ENCODE measurements at places on chromosomes 5 and 9.
A peak's percentile ranks its signal among the peaks of the same experiment; 100 is the strongest.

- DNase-seq: no peak
Measured at GRCh38 chr5:17282283-17283120, 65.1 kb downstream of the BASP1 start.

- no peak for DNase-seq
Measured at GRCh38 chr9:87250205-87250604, 247.5 kb upstream of the DAPK1 start.

DNA sequence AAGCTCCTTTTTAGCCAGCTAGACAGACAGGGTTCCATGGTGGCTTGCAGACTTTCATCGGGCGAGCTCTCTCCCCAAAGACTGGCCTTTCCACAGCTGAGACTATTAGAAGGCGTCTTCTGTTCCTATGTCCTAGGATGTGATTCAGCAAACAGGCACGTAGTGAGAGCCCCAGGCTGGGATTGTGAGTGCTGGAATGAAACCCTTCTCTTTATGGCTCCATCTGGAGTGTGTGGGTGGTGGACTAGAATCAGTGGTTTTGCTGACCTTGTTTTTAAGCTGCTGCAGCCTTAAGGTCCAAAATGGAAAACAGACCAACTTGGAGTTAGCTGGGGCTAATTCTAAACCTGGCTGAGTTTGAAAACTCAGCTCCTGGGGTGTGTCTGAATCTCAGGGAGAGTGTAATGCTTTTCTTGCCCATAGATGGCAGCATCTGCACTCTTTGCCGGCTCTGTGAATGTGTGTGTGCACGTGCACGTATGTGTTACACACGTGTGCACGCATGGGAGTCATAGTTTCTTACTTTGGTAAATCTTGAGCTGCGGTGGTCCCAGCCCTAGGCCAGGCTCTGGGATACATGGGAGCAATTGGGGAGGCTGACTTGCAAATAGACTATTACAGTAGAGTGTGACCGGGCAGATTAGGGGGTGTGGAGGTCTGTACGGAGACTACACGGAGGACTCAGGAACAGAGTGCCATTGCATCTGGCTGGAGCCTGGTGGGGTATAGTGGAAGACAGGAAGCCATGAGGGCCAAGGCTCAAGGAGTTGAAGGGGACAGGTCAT is 10.7 kb downstream of the GSN start:
- peak; percentile 64 for DNase-seq

- DNase-seq: no peak
Measured at GRCh38 chr5:38237681-38238080, 20.7 kb upstream of the EGFLAM start.

DNA sequence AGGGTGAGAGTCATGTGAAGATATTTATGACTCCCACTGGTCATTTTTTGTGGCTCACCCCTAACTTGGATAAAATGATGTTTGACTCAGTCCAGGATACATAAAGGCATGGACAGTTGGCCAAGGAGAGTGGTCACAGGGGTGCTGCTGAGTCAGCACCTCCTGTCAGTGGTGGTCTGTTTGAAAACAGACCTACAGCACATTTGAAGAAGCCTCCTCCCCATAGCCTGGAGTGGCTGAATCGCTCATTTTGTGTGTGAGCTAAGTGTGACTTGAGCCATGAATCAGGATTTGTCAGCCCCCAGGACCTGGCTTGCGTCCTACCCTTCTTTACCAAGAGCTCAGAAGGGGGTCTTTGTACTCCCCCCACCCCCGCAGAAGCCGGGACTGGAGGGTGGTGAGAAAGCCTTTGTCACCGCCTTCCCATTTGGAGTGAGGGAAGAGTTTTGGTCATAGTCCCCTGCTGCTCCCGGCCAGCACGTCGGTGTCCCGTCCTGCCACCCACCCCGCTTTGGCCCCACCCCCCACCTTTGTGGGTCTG is 35.6 kb downstream of the TRIO start:
- DNase-seq: no peak

DNA sequence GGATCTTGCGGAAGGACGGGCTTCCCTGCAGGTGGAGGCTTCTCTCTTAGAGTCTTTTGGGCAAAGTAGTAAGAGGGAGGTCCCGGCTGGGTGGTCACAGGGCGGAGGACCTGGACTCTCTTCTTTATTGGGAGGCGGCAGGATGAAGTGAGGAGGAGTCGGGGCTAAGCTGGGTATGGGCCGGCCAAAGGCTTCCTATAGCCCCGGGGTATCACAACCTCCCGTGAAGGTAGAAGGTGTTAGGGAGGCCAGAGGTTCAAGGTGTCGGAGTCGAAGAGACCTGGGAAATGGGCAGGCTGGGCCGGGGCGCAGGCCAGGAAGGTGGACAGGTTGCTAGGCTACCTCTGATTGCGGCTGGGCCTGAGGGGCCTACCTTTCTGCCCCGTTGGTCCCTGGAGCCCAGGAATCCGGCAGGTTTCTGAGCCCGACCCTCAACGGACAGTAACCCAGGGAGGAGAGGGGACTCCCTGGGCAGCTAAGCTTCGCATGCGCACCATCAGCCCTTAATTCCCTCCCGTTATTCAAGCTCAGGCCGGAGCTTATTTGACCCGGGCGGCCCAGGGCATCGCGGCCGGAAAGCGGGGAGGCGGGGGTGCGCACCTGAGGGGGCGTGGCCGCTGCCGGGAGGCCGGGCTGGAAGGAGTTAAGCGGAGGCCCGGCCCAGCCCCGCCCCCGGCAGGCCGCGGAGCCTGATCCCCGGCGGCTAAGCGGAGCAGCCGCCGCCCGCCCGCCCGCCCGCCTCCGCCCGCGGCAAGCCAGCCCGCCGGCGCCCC is at the start of gene TESK1:
TESK1 (plus strand) TSS at position 685 of the 773 bp plus-strand sequence. CDS start 358 bp downstream, outside the sequence.
- peak; percentile 91 for DNase-seq

DNA sequence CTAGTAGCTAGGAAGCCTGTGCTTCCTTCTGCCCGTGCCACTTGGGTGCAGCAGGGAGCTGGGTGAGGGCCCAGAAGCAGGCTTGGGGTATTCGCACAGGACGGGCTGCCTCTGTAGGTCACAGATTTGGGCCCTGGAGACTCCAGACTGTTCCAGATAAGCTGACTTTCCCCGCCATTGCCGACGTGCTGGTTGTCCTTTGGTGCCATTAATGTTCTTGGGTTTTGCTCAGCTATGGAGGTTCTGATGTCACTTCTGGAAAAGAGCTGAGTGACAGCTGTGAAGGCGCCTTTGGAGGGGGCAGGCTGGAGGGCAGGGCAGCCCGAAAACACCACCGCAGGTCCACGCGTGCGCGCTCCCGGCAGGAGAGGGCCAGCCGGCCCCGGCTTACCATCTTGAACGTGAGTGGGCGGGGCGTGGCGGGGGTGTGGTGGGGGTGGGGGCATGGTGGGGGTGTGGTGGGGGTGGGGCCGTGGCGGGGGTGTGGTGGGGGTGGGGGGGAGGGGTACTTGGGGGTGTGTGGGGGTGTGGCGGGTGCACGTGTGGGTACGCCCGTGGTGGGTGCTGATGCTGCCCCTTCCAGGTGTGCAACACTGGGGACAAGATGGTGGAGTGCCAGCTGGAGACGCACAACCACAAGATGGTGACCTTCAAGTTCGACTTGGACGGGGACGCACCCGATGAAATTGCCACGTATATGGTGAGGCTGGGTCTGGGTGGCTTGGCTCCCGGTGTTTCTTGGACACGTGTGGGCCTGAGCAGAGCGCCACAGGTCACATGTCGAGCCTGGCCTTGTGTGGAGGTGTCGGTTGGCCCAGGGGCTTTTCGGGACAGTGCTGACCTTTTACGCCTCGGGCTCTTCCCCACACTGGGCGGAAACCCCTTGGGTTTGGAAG is 79.6 kb downstream of the WNK2 start:
- no peak for DNase-seq

- DNase-seq: no peak
Measured at GRCh38 chr9:115456515-115456914, 338.6 kb upstream of the TNC start.

GRCh38 chr9:91362051-91362611 is 413 bp upstream of the AUH start:
- DNase-seq: no peak

GRCh38 chr9:15834541-15834940 is 281.7 kb downstream of the CCDC171 start:
- DNase-seq: no peak

DNA sequence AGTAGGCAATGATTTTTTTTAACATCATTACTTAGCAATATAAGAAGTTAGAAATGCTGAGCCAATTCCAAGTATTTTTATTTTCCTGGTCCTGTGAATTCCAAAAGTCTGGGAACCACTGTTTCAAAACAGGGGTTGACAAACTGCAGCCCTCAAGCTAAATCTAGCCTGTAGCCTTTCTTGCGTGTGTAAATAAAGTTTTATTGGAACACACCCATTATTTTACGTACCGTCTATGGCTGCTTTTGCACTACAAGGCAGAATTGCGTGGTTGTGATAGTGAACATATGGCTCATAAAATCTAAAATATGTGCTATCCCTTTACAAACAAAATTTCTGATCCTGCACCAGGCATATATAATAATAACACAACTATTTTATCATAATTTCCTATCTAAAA is 279.1 kb downstream of the SAXO1 start:
- no peak for DNase-seq

DNA sequence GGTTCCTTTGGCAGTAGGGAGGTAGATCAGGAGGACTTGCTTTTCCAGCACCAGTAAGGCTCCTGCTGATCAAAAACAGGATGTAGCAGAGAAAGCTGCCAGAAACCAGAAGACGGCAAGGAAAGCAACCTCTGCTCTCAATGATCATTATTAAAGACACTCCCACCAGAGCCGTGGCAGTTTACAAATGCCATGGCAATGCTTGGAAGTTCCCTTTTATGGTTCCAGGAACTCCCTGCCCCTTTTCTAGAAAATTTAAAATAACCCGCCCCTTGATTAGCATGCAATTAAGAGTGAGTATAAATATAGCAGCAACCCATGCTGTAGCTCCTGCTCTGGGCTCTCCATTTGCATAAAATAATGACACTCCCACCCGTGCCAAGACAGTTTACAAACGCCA is 16.1 kb downstream of the EQTN start:
- no peak for DNase-seq

DNA sequence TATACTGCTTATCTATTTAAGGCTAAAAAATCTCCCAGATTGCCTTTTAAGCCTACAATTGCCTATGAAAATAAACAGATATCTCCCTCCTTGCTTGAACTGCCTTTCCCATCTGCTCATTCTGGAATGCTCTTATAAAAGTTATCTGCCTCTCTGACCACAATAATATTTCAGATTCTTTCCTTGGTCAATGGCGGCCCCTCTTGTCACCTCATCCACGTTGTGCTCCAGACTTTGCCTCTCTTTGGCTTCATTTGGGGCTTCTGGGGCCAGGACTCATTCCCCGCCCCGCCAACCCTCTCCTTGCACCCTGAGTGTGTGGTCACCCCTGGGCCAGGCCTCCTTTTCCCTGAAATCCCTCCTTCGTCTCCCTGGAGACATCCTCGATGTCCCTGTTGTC is 110.0 kb upstream of the RPS23 start:
- DNase-seq: no peak

GRCh38 chr9:134549336-134549735 is 92.3 kb upstream of the COL5A1 start:
- no peak for DNase-seq

GRCh38 chr5:31329715-31330114 is 136.2 kb downstream of the CDH6 start:
- no peak for DNase-seq

DNA sequence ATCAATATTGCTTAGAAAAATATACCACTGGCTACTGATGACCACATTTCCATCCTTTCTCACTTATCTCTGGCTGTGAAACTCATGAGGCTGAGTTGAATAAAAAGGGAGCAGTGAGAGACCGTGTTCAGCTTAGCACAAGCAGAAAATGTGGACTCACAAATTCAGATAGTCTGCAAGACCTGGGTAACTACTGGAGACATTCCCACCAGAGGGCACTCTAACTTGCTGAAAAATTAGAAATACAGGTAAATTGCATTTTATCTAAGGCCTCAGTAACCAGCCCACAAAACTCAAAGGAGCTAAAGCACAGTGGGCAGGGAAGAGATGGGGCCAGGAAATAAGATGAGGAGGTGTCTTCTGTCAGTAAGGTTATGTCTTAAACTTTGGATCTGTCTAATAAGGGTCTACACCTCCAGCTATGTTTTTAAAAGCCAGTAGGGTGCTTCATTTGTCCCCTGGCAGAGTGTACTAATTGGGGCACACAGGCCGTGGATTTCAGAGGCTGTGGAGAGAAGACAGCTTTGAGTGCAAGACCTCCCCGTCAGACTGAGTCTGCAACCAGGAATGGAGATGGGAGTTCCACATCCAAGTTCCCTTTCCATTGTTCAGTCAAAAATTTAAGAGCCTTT is 8.7 kb upstream of the NDUFB6 start:
- peak; percentile 44 for DNase-seq

GRCh38 chr5:3925935-3926334 is 330.3 kb downstream of the IRX1 start:
- DNase-seq: no peak

- peak; percentile 38 for DNase-seq
Measured at GRCh38 chr5:56481428-56482357, 248.6 kb upstream of the ANKRD55 start.

DNA sequence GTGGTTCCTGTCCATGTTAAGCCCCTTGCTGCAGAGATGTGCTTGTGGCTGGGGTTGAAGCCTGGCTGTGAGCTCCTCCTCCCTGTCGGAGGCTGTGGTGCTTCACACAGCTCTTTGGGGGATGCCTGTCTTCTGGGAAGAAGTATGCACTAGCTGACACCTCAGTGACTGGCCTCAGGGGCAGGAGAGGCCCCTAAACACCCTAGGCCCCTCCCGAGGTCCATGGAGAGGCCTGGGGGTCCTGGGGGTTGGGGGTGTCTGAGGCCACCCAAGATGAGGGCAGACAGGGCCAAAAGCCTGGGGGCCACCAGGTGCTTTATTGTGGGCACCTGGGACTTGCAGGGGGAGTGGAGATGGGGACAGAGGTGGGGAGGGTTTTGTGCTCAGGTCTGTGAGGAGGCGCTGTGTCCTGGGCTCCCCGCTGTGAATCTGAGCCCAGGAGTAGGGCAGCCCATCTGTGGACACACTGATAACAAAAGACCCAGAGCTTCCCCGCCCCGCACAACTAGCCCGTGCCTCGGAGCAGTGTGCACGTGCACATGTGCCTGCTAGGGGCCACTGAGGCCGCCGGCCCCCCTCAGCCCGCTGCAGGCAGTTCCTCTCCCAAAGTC is 92.0 kb downstream of the PHF2 start:
- no peak for DNase-seq

GRCh38 chr9:110538647-110539041 is 40.9 kb downstream of the SVEP1 start:
- DNase-seq: no peak

- no peak for DNase-seq
Measured at GRCh38 chr5:81226949-81227348, 6.2 kb upstream of the CKMT2 start.

GRCh38 chr9:125632321-125633115 is 74.5 kb downstream of the MAPKAP1 start:
- peak; percentile 83 for DNase-seq

DNA sequence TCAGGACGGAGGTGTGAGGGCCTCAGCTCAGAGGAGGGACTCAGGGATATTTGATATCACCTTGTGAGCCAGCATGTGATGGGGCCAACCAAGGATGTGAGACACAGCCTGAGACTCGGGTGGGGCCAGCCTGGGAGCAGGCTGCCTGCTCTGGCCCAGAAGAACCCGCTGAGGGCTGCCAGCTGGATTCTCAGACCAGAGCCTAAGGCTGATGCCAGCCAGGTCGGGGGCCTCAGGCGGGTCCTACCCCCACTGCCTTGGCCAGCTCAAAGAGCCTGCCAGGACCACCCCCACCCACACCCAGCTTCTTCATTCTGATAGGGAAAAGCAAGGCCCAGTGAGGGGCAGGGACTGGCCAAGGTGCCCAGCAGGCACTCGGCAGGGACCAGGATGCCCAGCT is 20.3 kb upstream of the DUSP1 start:
- DNase-seq: no peak

GRCh38 chr5:107485184-107485583 is 185.6 kb downstream of the EFNA5 start:
- DNase-seq: no peak

All from activated CD4-positive, alpha-beta T cell treated with anti-CD3 and anti-CD28 coated beads, Interleukin-2, Interleukin-6, amounts not matched to agents 100 ng/mL and 50 ng/mL, durations not matched to agents 16 hours and 8 hours (primary cell).